ENCODE measurements at places on chromosomes 3 and 15. TPM values are rescaled to one million over a fixed set of nuclear protein-coding genes. Genes with fewer than 3 reads are reported as not detected.

DNAH12 gene
- 0.98 TPM for total RNA-seq

GRM7 gene
- total RNA-seq = 0.11 TPM

MKRN3 gene
- 0.40 TPM for total RNA-seq

PARP15 gene
- total RNA-seq = 1.9 TPM

HTR3D gene
- not detected for total RNA-seq

CD86 gene
- 4.2 TPM for total RNA-seq

CFAP92 gene
- total RNA-seq = 0.40 TPM

GRCh38 chr3:13123013-13123654, 49.9 kb upstream of the IQSEC1 start:
- H3K4me3 ChIP-seq = no peak overlapping the region
- no peaks in the 10 kb centered on the region for H3K36me3 ChIP-seq
- peaks cover 19% of the 10 kb centered on the region for H3K4me1 ChIP-seq

- H3K36me3 ChIP-seq = no peaks in the 10 kb centered on the region
- no peak for DNase-seq
- peaks cover 7% of the 10 kb centered on the region for H3K4me1 ChIP-seq
- H3K27ac ChIP-seq = no peak overlapping the region
- no peaks in the 10 kb centered on the region for H3K27me3 ChIP-seq
- no peak overlapping the region for H3K4me3 ChIP-seq
Measured at GRCh38 chr3:37969596-37970100, 20.9 kb upstream of the VILL start.

DNA sequence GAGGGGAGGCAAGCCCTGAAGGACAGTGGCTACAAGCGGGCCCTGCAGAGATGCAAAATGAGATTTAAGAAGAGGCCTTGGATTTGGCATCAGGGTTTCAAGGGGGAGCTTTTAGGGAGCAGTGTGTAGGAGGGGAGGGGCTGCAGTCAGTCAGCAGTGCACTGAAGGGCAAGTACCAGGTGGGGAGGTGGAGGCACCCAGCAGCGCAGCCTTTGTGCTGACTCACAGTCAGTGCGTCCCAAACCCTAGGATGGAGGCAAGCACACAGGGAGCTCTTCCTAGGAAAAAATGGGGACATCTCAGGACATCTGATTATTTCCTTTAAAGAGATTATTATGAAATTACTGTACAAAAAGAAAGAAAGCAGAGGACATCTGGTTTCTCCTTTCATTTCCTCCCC, 80.0 kb downstream of the AAGAB start:
- no peak for DNase-seq
- no peaks in the 10 kb centered on the region for H3K27me3 ChIP-seq
- no peak overlapping the region for H3K4me3 ChIP-seq
- H3K36me3 ChIP-seq = peaks cover 5% of the 10 kb centered on the region

GRCh38 chr3:69384326-69384725, 1.6 kb downstream of the FRMD4B start:
- DNase-seq = no peak
- H3K4me3 ChIP-seq = no peak overlapping the region
- peaks cover 22% of the 10 kb centered on the region for H3K4me1 ChIP-seq
- no peaks in the 10 kb centered on the region for H3K27me3 ChIP-seq
- H3K36me3 ChIP-seq = no peaks in the 10 kb centered on the region

- no peaks in the 10 kb centered on the region for H3K36me3 ChIP-seq
- no peak for DNase-seq
- no peaks in the 10 kb centered on the region for H3K27me3 ChIP-seq
- H3K4me3 ChIP-seq = no peak overlapping the region
Measured at GRCh38 chr3:119911748-119912147, 129.8 kb downstream of the NR1I2 start.

- H3K36me3 ChIP-seq = no peaks in the 10 kb centered on the region
- peak overlapping the region; percentile 47 for H3K4me3 ChIP-seq
- no peak for DNase-seq
- H3K27ac ChIP-seq = peak overlapping the region; percentile 96
- H3K4me1 ChIP-seq = peaks cover 45% of the 10 kb centered on the region
Measured at GRCh38 chr15:90266485-90266884, 1.0 kb downstream of the NGRN start.

GRCh38 chr15:82680200-82681102, 29.2 kb downstream of the AP3B2 start:
- no peaks in the 10 kb centered on the region for H3K27me3 ChIP-seq
- H3K4me3 ChIP-seq = peak overlapping the region; percentile 15
- H3K4me1 ChIP-seq = peaks cover 5% of the 10 kb centered on the region
- DNase-seq = peak; percentile 85
- H3K36me3 ChIP-seq = no peaks in the 10 kb centered on the region
